CD4-positive, alpha-beta T cell treated with Interleukin-10 for 1 hour (primary cell): ENCODE measurements at places on chromosomes 5 and 9.

DNA sequence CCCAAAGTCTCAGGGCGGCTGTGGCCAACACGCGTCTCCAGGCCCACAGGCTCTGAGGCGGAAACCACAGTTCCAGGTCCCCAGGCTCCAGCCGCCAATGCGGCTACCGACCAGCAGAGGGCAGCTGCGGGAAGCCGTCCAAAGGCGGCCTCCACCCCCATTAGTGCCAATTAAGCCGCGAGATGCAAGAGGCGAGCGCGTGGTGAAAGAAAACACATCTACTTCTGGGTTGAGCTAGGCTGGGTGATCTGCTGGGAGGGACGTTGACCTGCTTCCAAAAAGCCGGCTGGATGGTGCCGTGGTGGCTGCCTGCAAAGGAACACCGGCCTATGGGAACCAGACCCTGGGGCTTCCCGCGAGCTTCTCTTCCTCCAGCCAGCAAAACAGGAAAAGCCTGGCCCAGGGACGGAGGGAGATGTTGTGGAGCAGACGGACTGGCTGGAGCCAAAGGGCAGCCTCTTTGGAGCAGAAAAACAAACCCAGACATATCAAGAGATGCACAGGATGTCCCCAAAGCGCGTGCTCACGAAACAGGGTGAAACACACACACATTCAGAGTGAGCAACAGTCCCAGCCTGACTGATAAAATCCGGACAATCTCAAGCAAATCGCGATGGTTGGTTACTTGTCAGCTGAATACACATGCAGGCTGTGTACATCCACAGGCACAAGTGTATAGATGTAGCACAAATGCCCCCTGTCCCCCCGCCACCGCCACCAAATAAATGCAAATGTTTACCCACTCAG, 187.1 kb upstream of the BRINP1 start:
- peak; percentile 17 for DNase-seq

DNA sequence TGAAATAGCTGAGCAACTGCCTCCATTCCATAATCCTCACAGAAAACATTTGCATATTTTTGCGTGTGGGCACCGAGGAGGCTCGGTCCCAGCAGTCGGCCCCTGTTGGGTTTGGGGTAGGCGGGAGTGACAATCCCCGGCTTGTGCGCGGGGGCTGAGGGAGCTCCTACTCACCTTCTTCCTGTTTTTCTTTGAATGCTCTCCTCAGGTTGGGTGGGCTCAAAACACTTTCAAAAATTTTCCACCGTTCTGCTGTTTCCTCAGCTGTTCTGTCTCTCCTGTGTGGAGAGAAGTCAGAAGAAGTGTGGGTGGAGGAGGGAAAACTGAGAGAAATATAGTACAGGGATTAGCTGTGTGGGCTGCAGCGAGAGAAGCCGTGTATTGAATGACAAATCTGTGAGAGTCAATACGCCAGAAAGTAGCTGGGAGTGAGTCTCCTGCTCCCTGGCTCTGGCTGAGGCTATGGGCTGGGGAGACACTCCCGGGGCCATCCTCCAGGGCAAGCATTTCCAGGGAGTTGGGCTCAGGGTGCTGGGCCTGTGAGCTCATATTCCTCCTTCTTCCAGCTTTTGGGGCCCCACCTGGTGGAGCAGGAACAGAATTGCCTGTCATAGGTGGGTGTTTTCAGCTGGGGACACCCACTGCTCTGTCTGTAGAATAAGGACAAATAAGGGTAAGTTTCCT, 84.7 kb downstream of the CMYA5 start:
- DNase-seq, result no peak

- DNase-seq, result no peak
Measured at GRCh38 chr5:142821733-142822487, 51.7 kb downstream of the ARHGAP26 start.

- DNase-seq, result no peak
Measured at GRCh38 chr5:37834542-37835379, 5.1 kb downstream of the GDNF start.

- DNase-seq, result no peak
Measured at GRCh38 chr5:135141303-135142268, 107.6 kb upstream of the PITX1 start.

- DNase-seq, result no peak
Measured at GRCh38 chr5:167777746-167778145, 513.7 kb upstream of the WWC1 start.

DNA sequence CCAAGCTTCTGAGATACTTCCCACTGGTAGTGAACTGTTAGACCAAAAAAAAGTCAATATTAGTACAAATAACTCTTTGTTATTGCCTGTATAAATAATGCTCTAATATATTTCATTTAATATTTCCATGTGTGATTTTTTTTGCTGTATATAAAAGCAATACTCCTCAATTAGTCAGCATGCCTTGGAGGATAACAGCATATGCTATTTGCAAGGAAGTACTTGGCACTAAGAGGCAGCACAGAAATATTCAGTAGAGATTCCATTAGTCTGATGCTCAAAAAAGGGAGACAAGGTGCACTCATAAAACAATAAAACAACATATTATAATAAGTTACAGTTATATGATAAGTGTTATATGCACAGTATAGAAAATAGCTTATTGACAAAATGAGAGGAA, 296.6 kb upstream of the MPDZ start:
- no peak for DNase-seq

- DNase-seq, result no peak
Measured at GRCh38 chr5:136157514-136157913, 24.9 kb downstream of the SMAD5 start.

- DNase-seq, result no peak
Measured at GRCh38 chr9:16309082-16309468, 561.4 kb downstream of the BNC2 start.

GRCh38 chr5:95241161-95241560, 43.7 kb downstream of the MCTP1 start:
- DNase-seq, result no peak

DNA sequence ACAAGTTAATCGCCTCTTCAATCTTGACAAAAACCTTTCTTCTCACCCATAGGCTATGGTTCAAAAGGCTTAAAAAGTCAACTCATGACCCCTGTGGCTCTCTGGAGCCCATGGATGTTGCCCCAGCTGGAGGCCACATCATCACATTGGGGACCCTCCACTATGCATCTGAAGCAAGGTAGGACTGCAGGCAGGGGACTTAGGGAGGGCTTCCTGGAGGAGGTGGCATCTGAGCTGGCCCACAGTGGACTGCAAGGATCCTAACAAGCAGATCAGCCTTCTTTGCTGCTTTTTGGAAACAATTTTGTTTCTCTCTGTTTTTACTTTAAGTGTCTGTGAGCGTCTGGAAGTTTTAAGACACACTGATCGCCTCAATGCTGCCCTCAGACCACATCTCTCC, 234.7 kb downstream of the HSPA4 start:
- no peak for DNase-seq

DNA sequence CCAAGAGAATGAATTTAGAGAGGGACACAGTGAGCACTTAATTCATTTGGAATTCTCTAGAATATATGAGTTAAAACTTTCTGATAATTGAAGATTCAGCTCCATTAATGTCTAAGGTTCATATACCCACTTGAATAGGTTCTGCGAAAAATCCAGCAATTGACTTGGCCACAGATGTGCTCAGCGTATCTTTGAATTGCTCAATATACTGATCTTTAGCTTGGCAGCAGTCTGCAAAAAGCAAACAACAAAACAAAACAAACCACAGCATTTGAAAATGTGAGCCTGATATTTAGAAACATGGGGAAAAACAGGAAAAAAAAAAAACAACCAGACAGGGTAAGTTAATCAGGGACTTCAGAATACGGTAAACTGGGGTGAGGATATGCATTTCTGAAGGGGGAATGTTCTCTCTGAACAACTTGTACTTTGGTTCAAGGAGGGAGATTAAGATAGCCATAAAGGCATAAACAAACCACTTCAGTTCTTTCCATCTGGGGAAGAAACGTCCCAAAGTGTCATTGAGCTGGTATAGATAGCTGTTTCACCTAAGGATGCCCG, 21.4 kb downstream of the AGXT2 start:
- no peak for DNase-seq

DNA sequence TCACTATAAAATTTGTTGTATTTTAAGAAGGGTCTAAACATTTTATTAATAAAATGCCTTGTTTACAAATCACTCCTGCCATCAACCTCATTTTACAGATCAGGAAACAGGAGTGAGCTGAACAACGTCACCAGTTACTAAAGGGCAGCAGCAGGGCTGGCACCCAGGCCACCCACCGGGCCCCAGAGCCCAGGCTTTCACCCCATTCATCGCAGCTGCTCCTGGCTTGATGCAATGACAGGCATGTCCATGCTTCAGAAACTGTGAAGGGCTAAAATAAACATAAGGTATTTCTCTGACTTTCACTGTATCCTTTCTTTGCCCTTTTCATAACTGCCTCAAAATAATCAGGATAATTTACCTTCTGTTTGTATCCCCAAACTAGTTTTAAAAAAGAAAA, 18.1 kb downstream of the MED27 start:
- DNase-seq, result no peak

GRCh38 chr5:36593867-36594266, 12.5 kb upstream of the SLC1A3 start:
- no peak for DNase-seq

DNA sequence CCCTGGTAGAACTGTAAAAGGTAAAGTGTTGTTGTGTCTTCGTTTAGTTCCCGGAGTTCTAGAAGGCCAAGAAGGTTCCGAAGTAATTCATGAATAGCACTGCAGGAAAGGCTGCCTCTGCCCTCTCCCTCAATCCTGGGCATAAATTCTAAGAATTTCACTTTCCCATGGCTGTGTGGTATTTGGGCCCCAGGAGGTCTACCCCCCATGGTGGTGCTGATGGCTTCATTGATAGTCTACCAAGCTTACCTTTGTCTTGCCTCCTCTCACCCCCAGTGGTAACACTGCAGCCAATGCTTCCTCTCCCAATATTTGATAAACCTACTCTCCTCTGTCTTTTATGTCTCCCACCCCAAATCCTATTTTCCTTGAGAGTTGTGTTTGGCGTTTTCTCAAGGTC, 39.5 kb downstream of the ADAMTS16 start:
- DNase-seq, result no peak

DNA sequence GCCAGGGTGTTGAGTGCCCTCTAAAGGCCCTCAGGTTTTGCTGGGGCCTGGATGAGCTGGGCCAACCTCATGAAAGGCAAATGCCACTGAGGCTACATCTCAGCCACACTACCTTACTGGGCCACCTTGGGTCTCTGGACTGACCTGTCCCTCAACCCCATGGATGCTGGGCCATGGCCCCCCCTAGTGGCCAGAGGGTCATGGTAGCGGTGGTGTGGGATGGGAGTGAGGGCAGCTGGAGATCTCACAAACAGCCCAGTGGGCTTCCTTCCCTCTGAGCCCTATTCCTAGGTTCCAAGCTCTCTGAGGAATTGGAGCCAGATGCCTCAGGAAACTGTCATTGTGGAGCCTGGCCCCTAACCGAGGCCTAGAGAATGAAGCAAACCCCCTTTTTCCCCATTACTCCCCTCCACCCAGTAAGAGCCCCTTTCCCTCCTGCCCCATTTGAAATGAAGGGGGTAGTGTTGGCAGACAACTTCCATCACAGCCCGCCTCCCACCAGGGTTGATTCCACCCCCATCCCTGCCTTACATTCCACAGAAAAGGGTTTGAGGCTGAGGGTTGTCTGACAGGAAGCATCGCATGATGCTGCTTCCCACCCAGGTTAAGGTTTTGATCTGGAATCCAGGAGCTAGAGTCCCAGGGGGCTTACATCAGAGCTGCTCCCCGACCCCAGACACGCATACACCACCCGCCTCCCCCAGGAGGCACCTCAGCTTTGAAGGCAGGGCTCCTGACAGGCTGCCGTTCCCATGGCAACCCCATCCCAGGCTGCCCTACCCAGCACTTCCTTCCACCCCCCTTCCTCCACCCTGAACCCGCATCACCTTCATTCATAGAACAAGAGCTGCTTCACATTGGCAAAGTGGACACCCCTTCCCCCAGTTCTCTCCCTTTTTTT, 63.9 kb downstream of the PCDH1 start:
- DNase-seq, result peak; percentile 41

- DNase-seq, result no peak
Measured at GRCh38 chr9:100072805-100073204, 26.0 kb downstream of the ERP44 start.

DNA sequence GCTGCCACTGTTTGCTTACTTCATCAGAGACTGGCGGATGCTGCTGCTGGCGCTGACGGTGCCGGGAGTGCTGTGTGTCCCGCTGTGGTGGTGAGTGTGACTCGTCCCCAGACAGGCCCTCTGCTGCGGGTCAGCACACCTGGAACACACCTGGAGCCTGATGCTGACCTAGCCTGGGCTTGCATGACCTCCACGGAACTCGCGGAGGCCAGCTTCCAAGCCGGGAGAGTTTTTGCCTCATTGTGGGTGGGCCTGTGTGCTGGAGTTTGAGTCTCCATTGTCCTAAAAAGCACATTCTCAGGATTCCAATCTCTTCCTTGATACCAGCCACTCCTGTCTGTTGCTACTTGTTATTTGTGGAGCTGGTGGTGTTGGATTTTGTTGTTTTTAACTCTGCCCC, 28.1 kb downstream of the SLC22A4 start:
- DNase-seq, result no peak

GRCh38 chr9:26863074-26863473, 29.5 kb downstream of the CAAP1 start:
- DNase-seq, result no peak

DNA sequence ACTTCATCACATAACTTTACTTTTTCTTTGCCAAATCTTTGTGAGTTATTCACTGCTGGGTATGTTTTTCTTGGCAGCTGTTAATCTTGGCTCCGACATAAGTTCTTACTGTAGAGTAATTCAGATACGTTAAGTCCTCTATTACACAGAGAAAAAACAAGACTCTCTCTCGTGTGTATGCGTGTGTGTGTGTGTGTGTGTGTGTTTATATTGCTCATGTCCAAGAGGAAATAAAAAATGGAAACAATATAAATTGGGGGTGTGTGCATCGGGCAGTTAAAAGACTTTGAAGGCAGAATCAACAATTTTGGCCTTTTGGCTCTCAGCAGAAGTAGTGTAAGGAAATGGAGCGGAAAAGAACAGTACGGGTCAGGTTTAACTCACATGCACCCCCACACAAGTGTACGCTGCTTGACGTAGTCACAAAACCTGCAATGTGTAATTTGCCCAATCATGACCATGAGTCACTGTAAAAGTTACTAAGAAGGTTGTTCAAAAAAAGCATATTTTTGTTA, 67.2 kb upstream of the IFNE start:
- DNase-seq, result no peak

DNA sequence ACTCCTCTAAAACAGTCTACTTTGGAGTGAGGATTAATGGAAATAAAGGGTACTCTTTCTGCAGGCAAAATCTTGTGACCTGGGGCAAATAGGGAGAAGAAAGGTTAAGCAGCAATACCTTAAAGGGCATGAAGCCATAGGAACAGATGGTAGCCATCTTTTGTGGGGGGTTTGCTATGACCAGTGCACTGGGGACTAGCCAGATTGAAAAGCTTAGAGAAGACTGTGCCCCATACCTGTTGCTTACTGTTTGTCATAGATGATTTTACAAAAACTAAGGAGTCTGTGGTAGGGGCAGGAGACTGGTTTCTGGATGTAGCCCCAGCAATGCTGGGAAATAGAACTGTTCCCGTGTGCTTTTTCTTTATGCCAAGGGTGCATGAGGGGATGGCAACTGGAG, 58.6 kb downstream of the PAM start:
- no peak for DNase-seq

- no peak for DNase-seq
Measured at GRCh38 chr9:25964239-25964638, 286.0 kb upstream of the TUSC1 start.
